Heart left ventricle (tissue), 16 donors: ENCODE measurements at places on chromosomes 7 and 10.

GRCh38 chr10:61993711-61994401 lies 92.4 kb downstream of the ARID5B start:
- DNase-seq, result no peak

GRCh38 chr10:11298116-11298515 lies 280.4 kb downstream of the CELF2 start:
- DNase-seq, result no peak

DNA sequence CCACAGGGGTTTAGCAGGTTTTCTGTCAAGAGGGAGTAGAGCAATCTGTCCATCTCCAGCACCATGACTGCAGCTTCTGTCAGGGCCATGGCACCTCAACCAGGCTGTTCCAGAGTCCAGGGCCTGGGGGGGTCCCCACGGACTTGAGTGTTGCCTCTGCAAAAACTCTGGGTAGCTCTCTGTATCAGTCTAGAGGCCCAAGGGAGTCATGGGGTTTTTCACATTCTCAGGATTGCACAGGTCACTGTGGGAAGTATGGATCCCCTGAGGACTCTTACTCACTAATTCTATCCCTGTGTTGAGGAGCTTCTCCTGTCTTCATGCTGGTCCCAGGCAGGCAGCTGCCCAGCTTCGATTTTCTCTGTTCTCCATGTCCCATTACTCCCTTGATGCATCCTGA lies 60.5 kb downstream of the RNF133 start:
- DNase-seq, result no peak

DNA sequence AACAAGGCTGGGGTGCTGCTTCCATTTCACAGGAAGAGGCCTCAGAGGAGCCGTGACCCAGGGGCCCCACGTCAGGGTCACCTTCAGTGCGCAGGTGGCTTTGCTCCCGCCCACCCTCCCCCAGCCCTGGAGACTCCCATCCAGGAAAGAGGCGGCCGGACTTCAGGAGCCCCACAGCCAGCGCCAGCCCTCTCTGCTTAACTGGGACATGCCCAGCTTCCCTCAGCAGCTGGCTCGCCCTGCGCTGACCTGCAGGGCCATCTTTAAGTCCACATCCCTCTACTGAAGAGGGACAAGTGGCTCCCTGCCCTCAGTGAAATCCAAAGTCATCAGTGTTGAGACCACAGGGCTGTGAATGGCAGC lies 141.9 kb upstream of the PPP2R2D start:
- no peak for DNase-seq

DNA sequence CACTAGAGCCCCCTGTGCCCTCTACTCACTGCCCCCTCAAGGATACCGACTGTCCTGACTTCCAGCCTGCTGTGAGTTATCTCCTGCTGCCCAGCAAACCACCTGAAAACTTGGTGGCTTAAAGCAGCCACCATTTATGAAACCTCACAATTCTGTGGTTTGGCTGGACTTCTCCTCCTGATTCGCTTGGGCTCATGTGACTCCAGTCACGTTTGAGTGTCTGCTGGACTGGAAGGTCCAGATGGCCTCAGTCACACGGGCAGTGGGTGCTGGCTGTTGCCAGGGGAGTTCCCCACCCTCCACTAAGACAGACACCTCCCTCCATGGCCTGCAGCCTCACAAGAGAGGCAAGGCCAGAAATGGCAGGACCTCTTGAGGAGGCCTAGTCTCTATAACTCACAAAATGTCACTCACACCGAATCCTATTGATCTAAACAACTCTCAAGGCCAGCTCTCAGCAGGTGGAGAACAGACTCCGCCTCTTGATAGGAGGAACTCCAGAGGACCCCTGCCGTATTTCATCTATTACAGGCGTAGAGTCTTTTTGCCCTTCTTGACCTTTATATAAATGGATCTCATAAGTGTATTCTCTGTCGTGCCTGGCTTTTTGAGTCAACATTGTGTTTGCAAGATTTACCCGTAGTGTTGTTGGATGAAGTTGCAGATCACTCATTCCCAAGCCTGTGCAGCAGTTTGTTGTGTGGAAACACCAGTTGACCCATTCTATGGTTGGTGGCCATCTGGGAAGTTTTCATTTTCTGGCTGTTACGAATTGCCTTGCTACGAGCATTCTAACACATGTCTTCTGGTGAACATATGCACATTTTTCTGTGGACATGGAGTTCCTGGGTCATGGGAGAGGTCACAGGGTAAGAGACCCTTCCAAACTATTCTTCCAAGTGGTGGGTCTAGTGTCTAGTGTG lies 48.3 kb downstream of the ZMIZ1 start:
- no peak for DNase-seq

GRCh38 chr10:92240289-92241157 lies 50.4 kb downstream of the CPEB3 start:
- peak; percentile 59 for DNase-seq

DNA sequence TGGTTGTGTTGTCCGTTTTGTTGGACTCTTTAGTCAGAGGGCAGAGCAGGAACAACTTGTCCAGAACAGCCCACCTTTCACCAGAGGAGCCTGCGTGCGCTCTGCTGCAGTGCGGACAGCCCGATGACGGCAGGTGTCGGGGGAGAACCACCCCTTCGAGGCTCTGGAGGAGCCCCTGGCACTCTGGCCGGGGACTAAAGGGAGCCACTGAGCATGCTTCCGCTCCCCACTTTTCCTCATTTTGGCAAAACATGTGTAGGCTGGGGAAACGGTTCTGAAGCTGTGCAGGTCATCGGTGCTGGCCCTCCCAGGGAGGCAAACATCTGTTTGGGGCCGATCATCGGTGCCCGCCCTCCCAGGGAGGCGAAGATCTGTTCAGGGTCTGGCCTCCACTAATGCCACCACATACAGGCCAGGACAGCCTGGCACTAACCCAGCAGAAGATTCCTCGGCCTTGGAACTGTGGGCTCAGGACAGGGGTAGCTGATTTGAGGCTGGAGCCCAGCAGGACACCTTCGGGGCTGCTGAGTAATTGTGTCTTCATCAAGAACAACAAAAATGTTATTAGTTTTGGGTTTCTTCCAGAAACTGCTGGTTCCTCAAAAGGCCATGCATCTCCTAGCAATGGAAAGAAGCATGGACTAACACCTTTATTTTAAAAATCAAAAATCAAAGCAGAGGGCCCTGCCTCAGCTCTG lies 124.4 kb upstream of the TCERG1L start:
- no peak for DNase-seq

- no peak for DNase-seq
Measured at GRCh38 chr10:102962951-102963755, 45.1 kb downstream of the CNNM2 start.

- no peak for DNase-seq
Measured at GRCh38 chr7:47807756-47808155, 140.5 kb downstream of the PKD1L1 start.

DNA sequence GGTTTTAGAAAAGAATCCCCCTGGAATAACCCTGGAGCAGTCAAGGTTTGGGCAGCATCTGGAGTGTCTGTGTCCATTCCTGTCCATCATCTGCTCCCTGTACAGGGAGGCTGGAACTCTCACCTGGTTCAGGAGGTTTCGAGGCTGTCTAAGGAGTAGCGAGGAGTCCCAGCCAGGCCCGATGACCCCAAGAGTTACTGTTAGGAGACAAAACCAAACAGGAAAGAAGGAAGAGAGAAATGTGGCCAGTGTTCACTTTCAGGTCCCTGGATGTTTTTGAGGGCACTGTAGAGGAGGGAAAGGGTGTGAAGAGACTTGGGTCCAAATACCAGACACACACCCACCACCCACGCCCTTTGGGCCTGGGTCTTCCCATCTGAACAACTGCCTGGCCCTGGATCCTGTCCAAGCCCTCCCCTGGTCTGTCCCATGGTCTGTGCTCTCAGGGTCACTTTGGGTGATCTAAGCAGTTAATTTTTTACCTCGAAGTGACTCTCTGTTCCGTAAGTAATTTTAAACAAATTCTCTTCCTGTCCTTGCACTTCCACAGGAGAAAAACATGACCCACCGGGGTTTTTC lies 117.1 kb downstream of the ZMIZ1 start:
- DNase-seq, result no peak

GRCh38 chr7:88015309-88015708 lies 81.3 kb downstream of the ADAM22 start:
- no peak for DNase-seq

- DNase-seq, result no peak
Measured at GRCh38 chr10:114392112-114392835, 12.0 kb downstream of the AFAP1L2 start.

DNA sequence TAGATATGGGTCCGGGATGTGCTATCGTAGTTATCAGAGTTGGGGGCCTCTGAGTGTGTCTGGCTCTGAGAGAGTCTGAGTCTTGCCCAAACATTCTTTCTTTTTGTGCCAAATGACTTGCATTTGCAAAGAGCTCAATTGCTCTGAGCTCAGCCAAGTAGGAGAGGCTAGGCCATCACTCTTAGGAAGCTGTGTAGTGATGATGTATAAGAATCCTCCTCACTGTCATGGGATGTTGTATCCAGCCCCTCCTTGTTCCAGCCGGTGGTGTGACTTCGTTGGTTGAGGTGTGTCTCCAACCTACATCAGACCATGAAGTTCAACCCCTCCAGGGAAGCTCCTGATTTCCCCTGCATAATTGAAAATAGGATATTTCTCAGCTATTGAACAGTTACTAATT lies 97.5 kb upstream of the NPS start:
- DNase-seq, result no peak

DNA sequence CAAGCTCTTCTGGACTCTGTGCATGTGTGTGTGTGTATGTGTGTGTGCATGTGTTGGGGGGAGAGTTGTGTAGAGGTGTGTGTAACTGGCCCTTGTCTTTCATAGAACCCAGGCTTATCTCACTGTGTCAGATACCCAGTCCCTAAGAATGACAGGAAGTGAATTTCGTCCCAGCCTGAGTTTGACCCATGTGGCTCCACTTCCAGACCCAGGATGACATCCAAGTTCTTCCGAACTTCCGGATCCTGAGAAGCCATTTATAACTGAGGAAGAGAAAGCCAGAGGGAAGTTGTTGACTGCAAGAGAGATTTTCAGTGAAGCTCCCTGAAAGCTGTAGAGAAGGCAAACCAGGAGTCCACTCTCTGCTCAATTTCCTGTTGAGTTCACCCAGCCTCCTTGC lies 53.2 kb downstream of the ADRB1 start:
- DNase-seq, result no peak

- DNase-seq, result no peak
Measured at GRCh38 chr7:77794000-77794399, 4.2 kb downstream of the TMEM60 start.

DNA sequence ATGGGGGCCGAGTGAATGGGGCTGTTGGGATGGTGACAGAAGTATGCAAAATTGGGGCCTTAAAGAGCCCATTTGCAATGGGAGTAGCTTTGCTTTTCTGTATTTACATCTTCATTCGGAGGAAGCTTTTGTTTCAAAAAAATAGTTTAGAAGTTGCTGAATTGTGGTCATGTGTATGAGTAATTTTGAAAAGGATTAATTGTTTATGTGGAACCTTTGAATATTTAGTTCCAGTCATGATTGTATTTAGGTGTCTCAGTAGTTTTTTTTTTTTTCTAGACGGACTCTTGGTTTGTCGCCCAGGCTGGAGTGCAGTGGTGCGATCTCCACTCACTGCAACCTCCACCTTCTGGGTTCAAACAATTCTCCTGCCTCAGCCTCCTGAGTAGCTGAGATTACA lies 37.2 kb downstream of the RBM33 start:
- DNase-seq, result no peak

GRCh38 chr7:144842377-144842851 lies 6.6 kb upstream of the TPK1 start:
- DNase-seq, result no peak

DNA sequence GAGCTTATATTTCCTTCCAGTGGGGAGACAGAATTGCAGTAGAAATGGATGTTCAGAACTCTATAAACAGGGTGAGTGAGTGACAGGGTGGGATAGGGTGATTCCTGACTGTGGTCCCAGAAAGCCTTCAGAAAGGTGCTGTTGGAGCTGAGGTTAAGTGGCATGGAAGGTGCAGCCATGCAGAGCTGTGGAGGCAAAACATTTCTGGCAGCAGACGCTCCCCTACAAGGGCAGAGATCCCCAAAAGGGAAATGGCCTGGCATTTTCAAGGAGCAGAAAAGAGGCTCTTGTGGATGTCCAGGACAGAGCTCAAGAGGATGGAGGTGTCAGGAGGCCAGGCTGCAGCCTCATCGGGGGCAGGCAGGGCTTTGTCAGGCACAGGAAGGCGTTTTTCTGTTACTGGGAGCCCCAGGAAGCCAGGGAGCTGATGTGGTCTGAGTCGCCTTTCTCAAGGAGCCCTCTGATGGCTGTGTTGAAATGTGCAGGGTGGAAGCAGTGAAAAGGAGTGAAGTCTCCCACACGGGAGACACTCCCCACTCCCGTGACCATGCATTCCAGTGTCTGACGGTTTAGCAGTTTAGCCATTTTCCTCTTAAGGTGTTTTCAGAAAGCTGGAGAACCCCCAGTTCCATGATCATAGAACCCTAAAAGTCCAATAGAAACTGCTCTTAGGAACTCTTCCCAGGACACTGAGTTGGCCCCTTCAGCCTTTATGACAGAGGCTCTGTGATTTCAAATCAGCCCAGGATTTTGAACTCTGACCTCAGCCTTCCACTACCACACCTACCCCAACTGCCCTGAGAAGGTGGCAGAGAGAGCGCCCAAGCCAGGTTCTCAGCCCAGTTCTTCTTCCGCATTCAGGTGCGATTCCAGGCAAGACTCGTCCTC lies 96.2 kb downstream of the C10orf105 start:
- no peak for DNase-seq

DNA sequence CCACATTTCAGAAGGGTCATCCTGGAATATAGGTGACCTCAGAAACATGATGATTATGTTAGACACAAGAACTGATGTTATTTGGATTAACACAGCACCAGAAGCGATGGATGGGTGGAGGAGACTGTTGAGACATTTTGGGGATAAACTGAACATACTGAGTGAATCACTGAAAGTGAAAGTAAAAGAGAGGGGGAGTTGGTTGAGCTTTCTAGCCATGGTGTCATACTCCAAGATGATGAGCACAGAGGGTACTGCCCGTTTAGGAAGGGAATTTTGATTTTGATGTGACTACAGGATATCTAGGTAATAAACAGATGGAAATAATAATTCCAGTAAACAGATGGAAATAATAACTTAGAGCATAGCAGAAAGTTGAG lies 248.0 kb upstream of the NPY start:
- no peak for DNase-seq

DNA sequence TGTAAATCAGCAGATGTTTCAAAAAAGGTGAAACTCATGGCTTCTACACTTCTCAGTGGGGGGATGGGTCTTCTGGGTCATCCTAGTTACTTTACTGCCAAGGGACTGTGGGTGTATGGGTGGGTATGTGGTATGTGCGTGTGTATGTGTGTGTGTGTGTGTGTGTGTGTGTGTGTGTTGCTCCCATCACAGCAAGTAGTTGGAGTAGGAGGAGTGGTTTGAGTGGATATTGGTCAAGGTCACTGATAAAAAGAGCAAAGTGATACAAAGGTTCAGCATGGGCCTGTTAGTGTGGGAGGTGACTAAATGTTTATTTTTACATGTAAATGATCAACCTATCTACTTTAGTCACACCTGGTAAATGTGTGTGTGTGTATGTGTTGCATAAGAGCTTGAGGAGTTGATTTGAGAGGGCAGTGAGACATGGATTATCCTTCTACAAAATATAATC lies 11.8 kb upstream of the COBL start:
- no peak for DNase-seq

GRCh38 chr10:72074574-72075375 lies 13.6 kb downstream of the SPOCK2 start:
- DNase-seq, result peak; percentile 13

GRCh38 chr7:24896031-24896501 lies 83.9 kb downstream of the OSBPL3 start:
- DNase-seq, result no peak
